ENCODE measurements at places on chromosomes 1 and 21.
A peak's percentile ranks its signal among the peaks of the same experiment; 100 is the strongest.

- H3K4me1 ChIP-seq: no peaks in the 10 kb centered on the region
- no peaks in the 10 kb centered on the region for H3K36me3 ChIP-seq
- no peak overlapping the region for H3K4me3 ChIP-seq
Observed at GRCh38 chr1:164636757-164637156, 77.8 kb downstream of the PBX1 start.

DNA sequence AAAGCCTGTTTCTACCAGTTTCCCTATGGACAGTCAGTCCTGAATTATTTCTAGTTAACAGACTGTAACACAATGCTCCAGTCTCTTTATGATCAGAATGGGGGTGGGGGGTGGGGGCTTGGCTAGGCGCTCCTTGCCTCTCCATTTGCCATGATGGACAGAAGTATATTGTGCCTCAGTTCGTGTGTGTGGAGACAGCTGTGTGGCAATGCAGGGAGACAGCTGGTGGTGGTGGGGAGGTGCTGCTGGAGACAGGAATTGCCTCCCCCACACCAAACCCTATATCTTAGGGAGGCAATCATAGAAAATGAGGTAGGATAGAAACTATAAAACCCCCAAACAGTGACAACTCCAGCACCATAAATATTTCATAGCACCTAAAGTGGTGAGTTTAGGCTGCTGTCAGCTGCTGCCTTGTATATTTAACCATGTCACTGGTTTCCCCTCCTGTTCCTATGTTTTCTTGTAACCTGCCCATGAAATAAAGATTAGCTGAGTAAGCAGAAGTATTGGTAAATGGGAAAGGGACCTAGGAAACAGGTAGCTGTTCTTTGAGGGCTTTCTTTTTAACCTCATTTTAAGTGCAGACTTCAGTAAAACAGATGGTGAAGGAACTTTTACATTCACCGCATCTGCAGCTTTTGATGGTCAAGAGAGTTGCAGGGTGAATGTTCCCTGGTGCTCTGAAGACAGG is 3.4 kb downstream of the PLXNA2 start:
- no peak for DNase-seq
- H3K4me1 ChIP-seq: peaks cover 9% of the 10 kb centered on the region
- H3K36me3 ChIP-seq: no peaks in the 10 kb centered on the region
- H3K27me3 ChIP-seq: peaks cover 25% of the 10 kb centered on the region

DNA sequence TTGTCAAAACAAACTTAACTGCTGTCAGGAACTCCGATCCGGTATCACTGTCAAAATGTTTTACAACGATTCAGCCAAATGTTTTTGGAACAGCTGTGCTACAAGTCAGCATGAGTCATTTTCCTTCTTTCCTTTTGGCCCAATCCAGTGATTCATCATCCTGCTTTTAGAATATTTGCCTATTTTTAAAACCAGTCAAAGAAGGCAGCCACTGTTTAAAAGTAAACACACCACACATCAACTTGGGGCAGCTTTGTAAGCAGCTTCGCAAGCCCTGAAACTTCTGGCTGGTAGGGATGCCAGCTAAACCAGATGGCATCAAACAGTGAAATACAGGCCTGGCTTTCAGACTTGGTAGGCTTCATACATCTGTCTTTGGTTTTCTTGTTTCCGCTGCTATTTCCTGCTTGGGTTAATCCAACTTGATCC is 14.9 kb downstream of the MAP3K7CL start:
- H3K4me1 ChIP-seq: no peaks in the 10 kb centered on the region
- no peak overlapping the region for H3K4me3 ChIP-seq
- no peak for DNase-seq
- H3K27ac ChIP-seq: no peak overlapping the region
- no peaks in the 10 kb centered on the region for H3K27me3 ChIP-seq
- peaks cover 3% of the 10 kb centered on the region for H3K36me3 ChIP-seq

GRCh38 chr21:34579411-34579810 is 35.5 kb downstream of the RCAN1 start:
- peaks cover 13% of the 10 kb centered on the region for H3K36me3 ChIP-seq
- no peak overlapping the region for H3K27ac ChIP-seq
- H3K27me3 ChIP-seq: no peaks in the 10 kb centered on the region
- peaks cover 19% of the 10 kb centered on the region for H3K4me1 ChIP-seq
- H3K4me3 ChIP-seq: no peak overlapping the region

DNA sequence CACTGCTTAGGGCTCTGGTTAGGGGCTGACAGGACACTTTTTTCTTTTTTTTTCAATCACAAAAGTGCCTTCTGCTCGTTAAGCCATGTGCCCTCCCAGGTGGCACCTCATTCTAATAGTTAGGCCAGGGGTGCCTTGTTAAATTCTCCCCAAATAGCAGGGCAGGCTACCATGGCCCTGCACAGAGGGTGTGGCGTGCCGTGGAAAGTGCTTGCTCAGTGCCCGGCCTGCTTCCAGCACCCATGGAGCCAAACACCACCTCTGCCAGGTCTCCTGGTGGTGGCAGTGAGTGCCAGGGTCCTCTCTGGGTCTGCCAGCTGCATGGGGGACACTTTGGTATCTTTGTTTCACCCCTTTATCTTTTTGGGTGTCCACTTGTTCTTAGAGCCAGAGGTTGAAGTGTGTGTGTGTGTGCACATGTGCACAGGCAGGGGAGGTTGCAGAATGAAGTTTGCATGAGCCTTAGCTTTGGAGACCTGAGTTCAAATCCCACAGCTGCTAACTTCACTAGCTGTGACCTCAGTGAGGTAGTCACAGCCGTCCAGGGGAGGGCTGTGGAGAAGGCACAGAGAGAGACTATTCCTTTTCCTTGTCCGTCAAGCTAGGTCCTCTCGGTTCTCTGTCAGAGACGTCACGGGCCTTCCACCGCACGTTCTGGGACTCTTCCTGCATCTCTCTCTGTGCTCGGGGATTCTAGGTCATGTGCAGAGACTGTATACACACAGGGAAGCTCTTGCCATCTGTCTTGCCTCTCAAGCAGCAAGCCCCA is 39.9 kb upstream of the CSF3R start:
- H3K4me1 ChIP-seq: no peaks in the 10 kb centered on the region
- no peak for DNase-seq
- no peak overlapping the region for H3K27ac ChIP-seq
- no peaks in the 10 kb centered on the region for H3K36me3 ChIP-seq
- H3K27me3 ChIP-seq: peaks cover 6% of the 10 kb centered on the region

- peak overlapping the region; percentile 75 for H3K4me3 ChIP-seq
- H3K36me3 ChIP-seq: no peaks in the 10 kb centered on the region
- no peak overlapping the region for H3K27ac ChIP-seq
- no peak for DNase-seq
Observed at GRCh38 chr1:39690794-39691382, 345 bp downstream of the HPCAL4 start.

DNA sequence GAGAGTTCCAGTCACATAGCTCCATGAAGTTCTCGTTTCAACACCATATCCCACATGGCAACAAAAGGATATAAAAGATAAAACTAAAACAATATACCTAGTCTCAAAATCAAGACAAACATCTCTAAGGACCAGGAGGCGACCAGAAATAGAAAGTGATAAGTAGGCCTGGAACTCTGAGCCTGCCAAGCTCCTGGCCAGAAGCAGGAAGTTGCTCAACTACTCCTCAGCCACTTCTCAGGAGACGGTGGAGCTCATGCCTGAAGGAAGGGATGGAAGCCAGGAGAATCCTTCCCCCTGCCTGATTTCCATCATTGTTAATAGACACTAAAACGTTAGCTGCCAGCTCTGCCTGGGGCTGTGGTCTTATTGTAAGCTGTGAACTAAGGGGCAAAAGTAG is 94.7 kb downstream of the DISP1 start:
- H3K4me1 ChIP-seq: peaks cover 5% of the 10 kb centered on the region
- H3K27ac ChIP-seq: no peak overlapping the region
- DNase-seq: no peak
- no peak overlapping the region for H3K4me3 ChIP-seq
- no peaks in the 10 kb centered on the region for H3K27me3 ChIP-seq

GRCh38 chr1:185693654-185694053 is 40.5 kb upstream of the HMCN1 start:
- H3K27ac ChIP-seq: peak overlapping the region; percentile 97
- H3K4me3 ChIP-seq: peak overlapping the region; percentile 87
- peaks cover 13% of the 10 kb centered on the region for H3K4me1 ChIP-seq
- H3K36me3 ChIP-seq: peaks cover 4% of the 10 kb centered on the region
- H3K27me3 ChIP-seq: peaks cover 16% of the 10 kb centered on the region

DNA sequence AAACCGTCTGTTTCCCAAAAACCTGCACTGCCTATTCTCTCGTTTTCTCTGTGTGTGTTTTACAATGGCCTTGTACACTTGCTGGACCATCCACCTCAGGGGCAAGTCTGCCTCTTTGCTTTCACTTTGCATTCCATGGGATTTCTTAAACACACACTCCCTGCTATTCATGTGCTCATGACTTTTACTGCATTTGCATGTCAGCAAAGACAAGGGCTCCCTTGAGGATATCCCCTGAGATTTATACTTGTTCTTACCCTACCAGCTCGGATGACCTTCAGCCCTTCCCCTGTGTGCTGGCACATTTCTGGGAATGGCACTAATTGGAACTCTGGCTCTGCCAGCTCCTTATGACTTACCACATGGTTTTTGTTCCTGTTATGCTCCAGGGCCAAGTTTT is 386.9 kb downstream of the AMY1C start:
- no peaks in the 10 kb centered on the region for H3K4me1 ChIP-seq
- no peak overlapping the region for H3K27ac ChIP-seq
- DNase-seq: no peak
- H3K27me3 ChIP-seq: no peaks in the 10 kb centered on the region
- no peaks in the 10 kb centered on the region for H3K36me3 ChIP-seq

DNA sequence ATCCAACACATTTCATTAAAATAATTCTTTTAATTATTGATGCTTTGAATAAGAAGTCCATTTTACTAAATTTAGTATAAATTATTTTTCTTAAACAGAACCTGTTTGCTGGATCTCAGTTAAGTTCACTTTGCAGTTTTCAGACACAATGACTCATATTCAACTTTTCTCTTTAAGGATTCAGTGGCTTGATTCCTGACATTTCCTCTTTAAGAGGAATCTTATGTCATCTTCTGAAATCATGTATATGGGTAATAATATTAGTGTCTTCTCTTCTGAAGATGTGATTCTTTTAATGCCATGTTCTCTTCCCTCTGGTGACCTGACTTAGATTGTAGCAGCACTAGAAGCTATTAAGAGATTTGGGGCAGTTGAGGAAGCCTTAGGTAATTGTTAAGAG is 12.6 kb downstream of the CREG1 start:
- H3K27ac ChIP-seq: no peak overlapping the region
- no peak for DNase-seq
- peaks cover 17% of the 10 kb centered on the region for H3K36me3 ChIP-seq
- H3K4me3 ChIP-seq: no peak overlapping the region
- peaks cover 24% of the 10 kb centered on the region for H3K4me1 ChIP-seq

GRCh38 chr1:216702170-216702569 is 21.1 kb downstream of the ESRRG start:
- no peak for DNase-seq
- H3K36me3 ChIP-seq: no peaks in the 10 kb centered on the region
- H3K27me3 ChIP-seq: no peaks in the 10 kb centered on the region

DNA sequence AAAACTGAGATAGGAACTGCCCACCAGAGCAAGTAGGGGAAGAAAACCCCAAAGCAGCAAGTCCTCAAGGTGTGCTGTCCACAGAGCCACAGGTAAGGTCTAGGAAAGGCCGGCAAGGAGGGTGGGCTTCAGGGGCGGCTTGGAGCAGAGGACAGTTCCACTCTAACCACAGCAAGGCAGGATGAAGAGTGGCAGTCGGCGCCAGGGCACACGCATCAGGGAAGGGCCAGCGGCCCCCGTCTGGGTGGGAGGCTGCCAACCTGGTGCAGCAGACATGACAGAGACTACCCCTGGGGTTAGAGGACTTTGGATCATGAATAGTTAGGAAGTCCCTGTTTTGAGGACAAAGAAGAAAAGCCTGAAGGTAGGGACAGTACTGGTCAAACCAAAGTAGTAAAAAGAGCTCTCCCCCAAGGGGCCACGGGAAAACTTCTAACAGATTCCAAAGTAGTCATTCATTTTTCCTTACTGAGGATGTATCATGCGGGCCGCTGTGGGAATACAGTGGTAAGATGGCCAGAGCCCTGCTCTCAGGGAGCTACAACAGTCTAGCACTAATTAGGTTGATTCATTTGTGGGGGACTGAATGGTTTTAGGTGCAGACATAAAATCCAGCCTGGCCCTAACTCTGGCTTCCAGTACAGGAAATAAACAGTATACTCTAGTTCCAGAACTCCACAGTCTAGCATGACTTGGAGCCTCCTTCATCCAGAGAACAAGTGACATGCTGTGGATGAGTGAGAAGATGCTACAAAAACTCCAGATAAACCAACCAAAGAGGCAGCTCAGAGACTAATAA is 3.5 kb upstream of the RAP1GAP start:
- H3K27me3 ChIP-seq: peaks cover 13% of the 10 kb centered on the region
- no peak overlapping the region for H3K27ac ChIP-seq
- peaks cover 37% of the 10 kb centered on the region for H3K4me1 ChIP-seq

DNA sequence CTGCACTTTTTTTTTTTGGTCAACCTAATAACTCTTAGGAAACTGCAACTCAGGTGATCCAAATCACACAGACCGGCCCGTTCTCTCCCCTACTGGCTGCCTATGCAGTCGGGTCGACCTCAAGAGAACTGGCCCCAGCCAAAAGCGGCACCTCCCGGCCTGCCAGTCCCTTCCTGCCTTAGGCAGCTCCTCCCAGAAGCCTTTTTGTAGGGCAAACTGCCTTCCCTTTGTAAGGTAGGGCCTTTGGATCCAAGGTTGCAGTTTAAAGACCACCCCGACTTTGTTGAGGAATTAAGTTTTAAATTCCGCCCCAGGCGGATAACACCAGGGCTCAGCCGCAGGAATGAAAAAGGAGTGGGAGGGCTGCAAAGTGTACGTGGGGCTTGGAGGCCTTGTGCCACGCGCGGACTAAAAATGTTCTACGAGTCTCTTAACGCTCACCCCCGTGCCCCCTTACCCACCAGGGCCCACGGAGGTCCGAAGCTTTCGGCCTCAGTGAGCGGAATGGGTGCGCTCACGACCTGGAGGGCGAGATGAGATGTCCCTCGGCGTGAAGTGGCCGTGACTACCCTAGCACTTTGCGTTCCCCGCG is 642 bp upstream of the ST3GAL3 start:
- H3K27me3 ChIP-seq: no peaks in the 10 kb centered on the region
- peak overlapping the region; percentile 93 for H3K27ac ChIP-seq
- DNase-seq: peak; percentile 3
- H3K4me3 ChIP-seq: peak overlapping the region; percentile 91
- peaks cover 27% of the 10 kb centered on the region for H3K4me1 ChIP-seq

GRCh38 chr1:212487774-212488435 is 55.2 kb downstream of the NENF start:
- DNase-seq: no peak
- H3K27me3 ChIP-seq: peaks cover 10% of the 10 kb centered on the region
- H3K36me3 ChIP-seq: no peaks in the 10 kb centered on the region
- H3K4me1 ChIP-seq: peaks cover 5% of the 10 kb centered on the region
- no peak overlapping the region for H3K4me3 ChIP-seq
- H3K27ac ChIP-seq: no peak overlapping the region

- H3K27ac ChIP-seq: peak overlapping the region; percentile 33
- no peak overlapping the region for H3K4me3 ChIP-seq
- no peak for DNase-seq
Observed at GRCh38 chr1:41358131-41359021, 2.9 kb upstream of the FOXO6 start.
